ENCODE measurements at places on chromosomes 16 and 17. TPM values are rescaled to one million over a fixed set of nuclear protein-coding genes. Genes with fewer than 3 reads are reported as not detected.

FBXL16 gene
- total RNA-seq: 49.7 TPM

- no peak for DNase-seq
Measured at GRCh38 chr17:59520251-59520650, 45.2 kb upstream of the DHX40 start.

DNA sequence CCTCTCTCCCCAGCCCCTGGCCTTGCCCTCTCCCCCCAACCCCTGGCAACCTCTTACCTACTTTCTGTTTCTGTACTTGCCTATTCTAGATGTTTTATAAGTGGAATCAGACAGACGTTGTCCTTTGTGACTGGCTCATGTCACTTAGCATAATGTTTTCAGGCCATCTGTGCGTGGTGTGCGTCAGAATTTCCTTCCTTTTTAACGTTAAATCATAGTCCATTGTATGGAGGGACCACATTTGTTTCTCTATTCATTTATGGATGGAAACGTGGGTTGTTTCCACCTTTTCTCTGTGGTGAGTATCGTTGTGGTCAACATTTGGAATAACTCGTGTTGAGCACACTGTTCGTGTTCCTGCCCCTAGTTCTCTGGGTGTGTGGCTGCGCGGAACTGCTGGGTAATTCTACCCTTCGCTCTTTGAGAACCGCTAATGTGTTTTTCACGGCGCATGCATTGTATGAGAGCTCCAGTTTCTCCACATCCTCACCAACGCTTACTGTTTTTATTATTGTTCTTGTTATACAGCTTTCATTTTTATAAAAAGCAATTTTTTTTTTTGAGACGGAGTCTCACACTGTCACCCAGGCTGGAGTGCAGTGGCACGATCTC is 26.3 kb downstream of the ACTG1 start:
- DNase-seq: no peak

TNFRSF17 gene
- not detected for total RNA-seq

DNA sequence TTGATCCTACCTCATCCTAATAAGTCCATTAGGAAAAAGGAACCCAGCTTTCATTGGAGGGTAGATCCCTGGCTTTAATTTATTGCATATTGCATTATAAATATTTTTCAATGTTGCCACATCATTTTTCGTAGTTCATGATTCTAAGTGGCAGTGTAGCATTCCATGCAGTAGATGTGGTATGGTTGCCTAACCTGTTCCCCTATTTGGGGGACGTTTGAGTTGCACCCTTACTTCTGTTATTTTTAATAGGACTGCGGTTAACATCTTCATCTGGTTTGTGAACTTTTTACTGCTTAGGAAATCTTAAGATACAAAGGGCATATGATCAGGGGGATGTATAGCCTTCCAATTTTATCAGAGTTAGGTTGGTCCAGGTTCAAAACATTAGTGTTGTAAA is 5.4 kb downstream of the SCPEP1 start:
- DNase-seq: no peak

DNA sequence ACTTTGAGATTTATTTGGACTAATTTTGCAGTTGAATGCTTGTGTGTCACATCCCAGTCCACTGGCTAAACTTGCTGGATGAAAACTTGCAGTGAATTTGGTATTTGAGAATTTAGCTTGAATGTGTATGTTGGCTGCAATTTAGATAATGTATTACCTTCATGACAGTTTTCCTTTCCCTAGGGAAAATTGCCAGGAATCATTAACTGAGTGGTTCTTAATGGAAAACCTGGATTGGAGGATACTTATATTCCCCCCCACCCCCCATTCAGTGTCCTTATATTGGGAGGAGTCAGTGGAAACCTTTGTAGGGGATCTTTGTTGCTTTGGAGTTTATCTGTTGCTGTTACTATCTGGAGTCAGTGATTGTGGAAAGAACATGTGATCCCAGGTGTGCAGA is 67.6 kb downstream of the KPNA2 start:
- no peak for DNase-seq

GRCh38 chr17:1533661-1534325 is 17.4 kb upstream of the INPP5K start:
- DNase-seq: no peak

GRCh38 chr16:56841233-56841632 is 23.8 kb upstream of the SLC12A3 start:
- no peak for DNase-seq

KIAA0753 gene
- total RNA-seq: 18.3 TPM
